ENCODE measurements at places on chromosomes 6 and 20.

GRCh38 chr6:161074496-161075121 is 83.0 kb downstream of the MAP3K4 start:
- no peak for DNase-seq

DNA sequence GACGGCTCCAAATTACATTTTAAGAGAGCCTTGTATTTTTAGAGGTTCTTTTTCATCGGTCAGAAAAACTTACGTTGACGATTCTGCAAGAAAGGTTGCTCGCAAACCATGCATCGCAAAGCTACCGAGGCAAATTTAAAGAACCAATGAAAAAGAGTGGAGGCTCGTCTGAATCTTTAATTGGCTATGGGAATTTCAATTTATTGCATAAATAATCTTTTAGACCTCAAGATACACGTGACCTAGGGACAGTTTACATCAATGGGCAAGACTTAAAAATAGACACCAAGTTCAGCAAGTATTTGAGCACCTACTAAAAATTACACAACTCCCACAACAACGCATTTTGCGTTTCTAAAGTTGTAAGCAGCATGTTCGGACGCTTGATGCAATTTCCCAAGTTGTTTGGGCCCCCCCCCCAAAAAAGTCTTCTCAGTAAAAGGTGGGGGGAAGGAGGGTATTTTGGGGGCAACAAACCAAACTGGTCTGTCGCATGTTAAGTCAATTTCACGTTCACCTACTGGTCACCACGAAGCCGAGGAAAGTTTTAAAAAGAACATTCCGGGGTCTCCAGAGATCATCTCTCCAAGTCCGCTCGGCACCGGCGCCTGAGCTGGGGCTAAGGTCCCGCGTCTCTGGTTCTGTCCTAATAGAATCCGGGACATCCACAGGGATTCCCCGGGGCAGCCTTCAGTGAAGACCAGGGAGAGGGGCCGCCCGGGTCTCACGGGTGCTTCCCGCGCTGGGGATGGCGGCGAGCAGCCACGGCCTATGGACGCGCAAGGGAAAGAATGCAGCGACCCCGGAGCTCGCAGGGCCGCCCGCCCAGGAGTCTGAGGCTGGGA is 851 bp downstream of the SNX5 start:
- DNase-seq: peak; percentile 53

GRCh38 chr6:39754514-39755115 is 29.4 kb upstream of the KIF6 start:
- DNase-seq: no peak

DNA sequence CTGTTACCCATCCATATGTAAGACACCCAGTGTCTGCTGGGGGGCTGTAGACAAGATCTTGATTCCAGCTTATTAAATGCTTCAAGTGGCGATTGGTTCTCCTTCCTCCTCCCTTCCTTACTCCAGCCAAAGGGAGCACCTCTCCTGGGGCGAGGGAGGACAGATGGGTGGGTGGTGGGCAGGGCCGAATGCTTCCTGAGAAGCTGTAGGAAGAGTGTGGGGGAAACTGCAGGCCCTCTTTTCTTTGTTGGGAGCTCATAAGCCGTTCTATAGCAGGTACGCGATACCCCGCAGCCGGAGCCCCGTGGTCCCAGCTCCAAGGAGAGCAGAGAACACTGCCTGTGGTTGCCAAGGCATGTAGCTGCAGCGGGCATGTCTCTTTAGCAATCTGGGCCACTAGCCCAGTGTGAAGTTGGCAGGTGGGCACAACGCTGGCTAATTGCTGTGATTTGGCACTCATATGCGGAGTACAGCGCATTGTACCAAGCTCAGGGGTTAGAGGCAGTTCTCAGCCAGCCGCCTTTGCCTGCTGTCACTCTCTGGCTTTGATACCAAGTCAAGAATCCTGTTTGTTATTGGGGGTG is 14.7 kb upstream of the KCNG1 start:
- DNase-seq: no peak

GRCh38 chr20:24917056-24917455 is 32.0 kb upstream of the CST7 start:
- no peak for DNase-seq

DNA sequence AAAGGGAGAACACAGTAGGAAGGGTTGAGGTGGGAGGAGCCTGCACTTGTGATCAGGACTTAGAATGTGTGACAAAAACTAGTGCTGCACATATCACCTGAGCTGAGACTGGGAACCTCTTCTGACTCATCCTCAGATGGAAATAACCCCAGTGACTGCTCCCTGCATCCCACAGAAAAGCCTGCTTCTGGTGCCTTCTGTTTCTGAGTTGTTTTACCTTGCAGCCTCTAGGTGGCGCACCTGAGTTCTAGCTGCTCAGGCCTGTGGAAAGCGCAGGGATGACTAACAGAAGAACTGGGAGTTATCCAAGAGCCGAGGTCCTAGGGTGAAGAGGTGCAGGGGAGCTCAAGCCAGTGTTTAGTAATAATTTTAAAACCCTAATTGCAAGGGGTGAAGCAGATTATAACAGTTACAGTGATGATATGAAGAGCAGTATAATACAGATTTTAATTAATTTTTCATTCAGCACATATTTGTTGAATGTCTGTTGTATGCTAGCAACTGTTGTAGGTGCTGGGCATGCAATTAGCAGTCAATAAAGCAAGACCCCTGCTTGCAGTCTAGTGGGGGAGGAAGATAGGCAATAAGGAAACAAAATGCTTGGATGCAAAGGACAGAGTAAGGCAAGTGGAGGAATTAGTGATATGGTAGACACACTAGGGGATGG is 302.5 kb downstream of the DHX35 start:
- DNase-seq: peak; percentile 42

DNA sequence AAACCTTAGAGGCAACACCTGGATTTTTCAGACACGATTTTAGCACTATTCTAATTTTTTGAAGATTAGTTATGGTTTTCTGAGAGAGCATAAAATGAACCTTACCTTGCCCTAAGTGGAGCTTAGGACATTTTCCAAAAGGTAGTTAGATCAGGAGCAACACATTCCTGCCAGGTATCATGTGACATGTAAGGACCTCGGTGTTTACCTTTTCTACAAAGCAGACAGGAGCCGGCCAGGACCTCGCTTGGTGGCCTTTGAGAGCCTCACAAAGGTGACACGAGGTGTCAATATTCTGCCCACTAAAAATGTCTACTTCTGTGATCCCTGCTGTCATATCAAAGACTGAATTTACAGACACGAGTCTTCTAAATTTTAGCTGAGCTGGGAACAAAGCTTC is 174.9 kb downstream of the SMOC2 start:
- no peak for DNase-seq

DNA sequence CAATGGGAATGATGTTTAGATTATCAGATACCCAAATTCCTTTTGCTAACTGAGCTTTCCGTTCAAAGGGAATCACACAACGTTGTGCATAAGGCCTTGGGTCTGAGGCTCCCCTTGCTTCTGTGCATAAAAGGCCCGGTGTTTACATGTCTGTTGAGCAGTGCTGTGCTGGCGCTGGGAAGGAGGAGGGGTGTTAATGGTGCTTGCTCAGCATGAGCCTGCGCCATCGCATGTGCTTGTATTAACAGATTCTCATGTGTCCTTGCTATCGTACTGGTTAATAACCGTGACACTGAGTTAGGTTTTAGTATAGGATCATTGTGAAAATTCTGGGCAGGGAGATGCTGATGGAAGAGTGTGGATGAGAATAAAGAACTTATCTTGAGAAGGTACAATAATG is 62.3 kb upstream of the TRAF3IP2 start:
- no peak for DNase-seq

- no peak for DNase-seq
These were observed 180.6 kb downstream of the BCKDHB start for GRCh38 chr6:80287112-80287511.

DNA sequence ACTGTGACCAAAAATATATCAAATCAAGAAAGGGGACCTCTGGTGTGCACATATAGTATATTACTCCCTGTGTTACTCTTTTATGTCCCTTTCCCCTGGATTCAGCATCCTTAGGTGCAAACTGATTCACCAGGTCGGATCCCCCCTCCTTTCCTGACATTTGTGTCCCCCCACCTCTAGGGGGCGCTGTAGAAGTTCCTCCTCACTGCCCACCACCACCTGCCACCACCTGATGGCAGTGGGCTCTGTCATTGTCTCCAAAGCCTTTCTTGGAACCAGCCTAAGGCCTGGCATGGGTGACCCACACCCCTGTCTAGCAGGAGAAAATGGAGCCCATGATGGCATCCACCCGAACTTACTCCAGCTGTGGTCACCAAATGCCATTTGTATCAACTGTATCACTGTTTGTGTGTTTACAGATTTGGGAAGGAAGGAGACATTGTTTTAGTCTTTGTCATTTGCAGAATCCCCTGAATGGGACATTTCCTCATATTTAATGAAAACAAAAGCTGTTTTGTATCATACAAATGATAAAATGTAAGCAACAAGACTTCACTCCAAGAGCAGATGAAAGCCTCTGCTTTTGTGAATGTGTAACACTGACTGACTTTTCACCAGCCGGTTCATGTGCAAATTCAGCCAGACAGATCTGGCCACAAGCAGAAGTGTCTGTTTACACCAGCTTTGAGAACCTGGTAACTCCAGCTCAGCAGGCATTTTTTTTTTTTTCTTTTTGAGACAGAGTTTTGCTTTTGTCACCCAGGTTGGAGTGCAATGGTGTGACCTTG is 66.2 kb downstream of the ARMC2 start:
- peak; percentile 61 for DNase-seq

DNA sequence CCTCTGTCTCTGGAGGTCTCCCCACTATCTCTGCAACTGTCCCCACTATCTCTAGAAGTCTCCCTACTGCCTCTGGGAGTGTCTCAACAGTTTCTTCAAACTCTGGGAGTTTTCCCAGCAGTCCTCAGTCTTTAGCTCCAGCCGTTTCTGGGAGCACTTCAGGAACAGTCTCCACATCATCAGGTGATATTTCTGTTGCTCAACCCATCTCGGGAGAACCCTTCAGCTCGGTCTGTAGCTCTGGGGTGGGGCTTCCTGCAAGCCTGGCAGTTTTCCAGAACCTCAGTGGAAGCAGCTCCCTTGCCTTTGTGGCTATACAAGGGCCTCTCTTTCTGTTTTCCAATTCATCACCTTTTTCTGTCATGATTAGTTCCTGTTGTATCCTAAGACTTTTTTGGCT is 3.0 kb upstream of the SFTA2 start:
- DNase-seq: no peak

DNA sequence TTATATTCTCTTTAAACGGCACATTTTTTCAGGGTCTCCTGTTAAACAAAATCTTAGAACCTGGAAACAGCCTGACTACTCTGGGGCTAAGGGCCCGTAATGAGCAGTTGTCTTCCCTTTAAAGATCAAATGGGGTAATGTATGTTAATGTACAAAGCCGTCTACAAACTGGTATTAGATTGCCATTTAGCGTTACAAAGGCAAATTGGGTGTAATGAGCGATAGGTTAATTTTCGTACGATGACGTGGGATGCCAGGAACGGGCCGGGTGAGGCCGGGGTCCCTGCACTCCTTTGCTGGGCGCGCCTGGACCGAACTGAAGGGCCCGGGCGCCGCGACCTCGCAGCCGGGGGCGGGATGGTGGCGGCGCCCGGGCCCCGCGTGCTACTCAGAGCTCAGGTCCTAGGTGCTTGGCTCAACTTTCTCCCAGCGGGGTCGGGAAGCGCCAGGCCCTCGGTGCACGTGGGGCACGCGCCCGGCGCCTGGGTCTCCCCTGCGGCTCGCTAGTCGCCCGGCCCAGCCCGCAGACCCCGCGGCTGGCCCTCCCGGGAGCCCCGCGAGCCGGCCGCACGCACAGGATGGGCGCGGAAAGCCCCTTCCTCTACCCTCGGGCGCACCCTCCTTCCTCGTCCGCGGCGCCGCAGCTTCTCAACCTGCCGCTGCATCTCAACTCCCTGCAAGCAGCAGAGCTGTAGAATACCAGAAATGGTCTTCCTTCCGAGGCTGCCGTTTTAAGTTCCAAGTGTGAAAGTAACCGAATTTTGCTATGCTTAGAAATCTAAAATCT is 5.9 kb downstream of the NKX2-4 start:
- DNase-seq: no peak

GRCh38 chr20:164618-165017 is 7.4 kb downstream of the DEFB127 start:
- no peak for DNase-seq

GRCh38 chr20:51600950-51601349 is 58.4 kb upstream of the NFATC2 start:
- no peak for DNase-seq

DNA sequence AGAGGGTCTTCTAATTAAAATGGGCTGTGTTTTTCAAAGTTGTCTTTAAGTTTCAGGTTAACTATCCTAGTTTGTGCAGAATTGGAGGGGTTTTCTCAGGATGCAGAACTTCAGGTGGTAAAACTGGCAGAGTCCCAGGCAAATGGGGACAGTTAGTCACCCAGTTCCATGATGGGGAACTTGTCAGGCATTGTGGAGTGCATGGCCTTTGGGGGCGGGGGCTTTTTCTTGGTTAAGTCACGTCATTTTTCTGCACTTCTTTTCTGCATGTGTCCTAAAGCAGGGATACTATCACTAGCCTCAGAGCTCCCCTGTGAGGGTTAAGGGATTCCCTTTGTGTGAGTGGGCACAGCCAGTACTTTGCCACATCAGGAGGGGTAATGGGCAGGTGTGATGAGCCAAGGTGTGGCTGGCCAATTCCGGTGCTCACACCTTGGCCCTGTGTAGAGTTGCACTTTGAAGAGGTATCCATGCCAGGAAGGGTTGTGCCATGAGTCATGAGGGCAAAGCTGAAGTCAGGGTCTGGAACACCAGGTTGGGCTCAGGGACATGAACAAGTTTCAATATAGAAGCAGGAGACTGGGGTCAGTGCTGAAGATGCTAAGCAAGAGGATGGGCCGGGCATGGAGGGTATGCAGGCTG is 126.0 kb upstream of the RREB1 start:
- DNase-seq: no peak

DNA sequence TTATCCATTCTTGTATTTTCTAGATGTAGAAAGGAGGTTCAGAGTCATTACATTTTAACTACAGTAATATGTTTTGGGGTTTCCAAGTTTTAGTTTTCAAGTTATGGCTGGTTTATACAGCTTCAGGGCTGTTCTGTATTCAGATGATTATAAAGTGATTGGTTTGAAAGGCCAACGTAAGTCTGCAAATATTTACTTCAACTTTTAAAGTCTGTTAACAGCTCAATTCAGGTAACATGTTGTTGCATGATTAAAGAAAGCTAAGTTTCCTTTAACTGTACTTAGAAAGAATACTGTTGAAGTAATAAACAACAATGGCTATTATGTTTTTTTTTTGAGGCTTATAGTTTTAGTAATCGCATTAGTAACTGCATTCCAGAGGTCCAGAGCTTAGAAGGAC is 22.8 kb upstream of the GCLC start:
- DNase-seq: no peak

GRCh38 chr6:7267071-7267465 is 45.9 kb downstream of the SSR1 start:
- no peak for DNase-seq

DNA sequence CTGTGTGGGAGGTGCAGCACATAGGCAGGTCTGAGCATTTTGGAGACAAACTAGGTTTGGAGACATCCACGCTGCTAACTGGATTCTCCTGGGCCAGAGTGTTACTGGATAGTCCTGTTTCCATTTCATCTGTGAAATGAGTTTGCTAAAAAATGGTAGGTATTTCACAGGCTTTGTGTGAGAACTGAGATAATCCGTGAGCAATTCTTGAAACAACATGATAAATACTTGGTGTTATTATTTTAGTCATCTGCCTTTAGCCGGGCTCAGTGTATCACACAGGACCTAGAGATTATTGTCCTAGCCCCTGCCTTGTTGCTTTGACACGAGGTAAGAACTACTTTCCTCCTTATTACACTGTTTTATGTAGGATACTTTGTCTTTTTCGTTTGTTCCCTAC is 63.0 kb downstream of the PRR18 start:
- DNase-seq: no peak
